ENCODE measurements at places on chromosomes 6 and 20.

DNA sequence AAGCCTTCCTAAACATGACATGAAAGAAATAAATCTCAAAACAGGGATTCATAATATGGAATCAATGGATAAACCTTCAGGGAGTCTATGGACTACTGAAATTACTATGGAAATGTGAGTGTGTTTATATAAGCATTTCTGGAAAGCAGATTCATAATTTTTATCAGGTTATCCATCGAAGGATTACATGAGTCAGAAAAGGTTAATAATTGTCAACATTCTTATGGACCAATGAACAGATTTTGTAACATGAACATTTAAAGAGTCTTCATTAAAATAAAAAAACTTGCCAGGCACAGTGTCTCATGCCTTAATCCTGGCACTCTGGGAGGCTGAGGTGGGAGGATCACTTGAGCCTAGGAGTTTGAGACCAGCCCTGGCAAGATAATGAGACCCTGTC, 84.8 kb downstream of the AHI1 start:
- DNase-seq = no peak

DNA sequence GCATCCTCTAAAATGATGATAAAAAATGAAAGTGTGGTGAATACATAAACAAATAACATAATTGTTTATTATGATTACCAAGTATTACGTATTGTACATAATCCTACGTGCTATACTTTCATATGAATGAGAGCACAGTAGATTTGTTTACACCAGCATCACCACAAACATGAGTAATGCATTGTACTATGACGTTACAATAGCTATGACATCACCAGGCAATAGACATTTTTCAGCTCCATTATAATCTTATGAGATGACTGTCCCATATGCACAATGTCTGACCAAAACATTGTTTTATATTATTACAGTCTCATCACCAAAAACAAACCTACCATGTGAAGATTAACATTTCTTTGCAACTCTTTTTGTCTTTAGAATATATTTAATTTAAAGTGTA, 225.7 kb upstream of the TENT5A start:
- DNase-seq = no peak

DNA sequence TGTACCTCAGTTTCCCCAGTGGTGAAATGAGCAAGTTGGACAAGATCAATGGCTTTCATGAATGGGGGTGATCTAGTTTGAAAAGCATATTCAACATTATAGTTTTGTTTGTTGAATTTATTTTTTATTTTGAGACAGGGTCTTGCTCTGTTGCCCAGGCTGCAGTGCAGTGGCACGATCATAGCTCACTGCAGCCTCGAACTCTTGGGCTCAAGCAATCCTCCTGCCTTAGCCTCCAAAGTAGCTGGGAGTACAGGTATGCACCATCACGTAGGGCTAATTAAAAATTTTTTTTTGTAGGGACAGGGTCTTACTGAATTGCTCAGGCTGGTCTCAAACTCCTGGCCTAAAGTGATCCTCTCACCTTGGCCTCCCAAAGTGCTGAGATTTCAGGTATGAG, 63.4 kb downstream of the CNBD2 start:
- DNase-seq = no peak

DNA sequence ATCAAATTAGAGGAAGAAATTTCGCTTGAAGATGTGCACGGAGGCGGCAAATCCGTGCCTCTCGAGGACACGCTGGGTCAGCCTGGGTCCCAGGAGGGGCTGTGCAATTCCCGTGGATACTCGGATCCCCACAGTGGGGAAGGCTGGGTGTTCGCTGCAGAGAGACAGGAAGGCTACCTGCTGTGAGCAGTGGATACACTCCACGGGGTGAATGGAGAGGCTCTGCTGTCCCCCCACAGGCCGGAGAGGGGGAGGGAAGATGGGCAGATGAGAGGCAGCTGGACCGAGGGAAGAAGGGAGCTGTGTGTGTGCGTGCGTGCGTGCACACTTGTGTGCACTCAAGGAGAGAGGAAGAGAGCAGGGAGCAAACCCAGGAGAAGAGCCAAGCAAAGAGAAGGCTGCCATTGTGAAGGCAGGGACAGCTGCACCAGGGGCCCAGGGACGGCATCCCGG, 57.3 kb downstream of the SULF2 start:
- no peak for DNase-seq

- no peak for DNase-seq
These were observed 46.5 kb upstream of the IFNGR1 start for GRCh38 chr6:137265561-137266308.

DNA sequence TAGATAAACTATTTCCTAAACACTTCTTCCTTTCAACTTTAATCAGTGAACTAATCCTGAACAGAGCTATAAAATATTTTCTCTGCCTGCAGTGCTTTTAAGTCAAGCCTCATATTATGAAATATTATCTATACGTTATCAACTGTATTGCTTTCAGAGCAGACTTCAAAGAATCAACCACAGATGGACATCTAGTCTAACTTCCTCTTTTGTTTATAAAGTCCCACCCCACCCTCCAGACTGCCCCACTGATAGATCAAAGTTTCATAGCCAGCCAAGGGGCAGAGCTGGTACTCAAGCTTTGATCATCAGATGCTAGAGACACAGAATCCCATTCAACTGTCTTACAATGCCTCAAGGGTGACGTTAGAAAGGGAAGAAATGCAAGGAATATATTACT, 308.3 kb downstream of the LAMA2 start:
- no peak for DNase-seq

DNA sequence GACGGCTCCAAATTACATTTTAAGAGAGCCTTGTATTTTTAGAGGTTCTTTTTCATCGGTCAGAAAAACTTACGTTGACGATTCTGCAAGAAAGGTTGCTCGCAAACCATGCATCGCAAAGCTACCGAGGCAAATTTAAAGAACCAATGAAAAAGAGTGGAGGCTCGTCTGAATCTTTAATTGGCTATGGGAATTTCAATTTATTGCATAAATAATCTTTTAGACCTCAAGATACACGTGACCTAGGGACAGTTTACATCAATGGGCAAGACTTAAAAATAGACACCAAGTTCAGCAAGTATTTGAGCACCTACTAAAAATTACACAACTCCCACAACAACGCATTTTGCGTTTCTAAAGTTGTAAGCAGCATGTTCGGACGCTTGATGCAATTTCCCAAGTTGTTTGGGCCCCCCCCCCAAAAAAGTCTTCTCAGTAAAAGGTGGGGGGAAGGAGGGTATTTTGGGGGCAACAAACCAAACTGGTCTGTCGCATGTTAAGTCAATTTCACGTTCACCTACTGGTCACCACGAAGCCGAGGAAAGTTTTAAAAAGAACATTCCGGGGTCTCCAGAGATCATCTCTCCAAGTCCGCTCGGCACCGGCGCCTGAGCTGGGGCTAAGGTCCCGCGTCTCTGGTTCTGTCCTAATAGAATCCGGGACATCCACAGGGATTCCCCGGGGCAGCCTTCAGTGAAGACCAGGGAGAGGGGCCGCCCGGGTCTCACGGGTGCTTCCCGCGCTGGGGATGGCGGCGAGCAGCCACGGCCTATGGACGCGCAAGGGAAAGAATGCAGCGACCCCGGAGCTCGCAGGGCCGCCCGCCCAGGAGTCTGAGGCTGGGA, 851 bp downstream of the SNX5 start:
- no peak for DNase-seq
